ENCODE measurements at places on chromosomes 3 and 15.

DNA sequence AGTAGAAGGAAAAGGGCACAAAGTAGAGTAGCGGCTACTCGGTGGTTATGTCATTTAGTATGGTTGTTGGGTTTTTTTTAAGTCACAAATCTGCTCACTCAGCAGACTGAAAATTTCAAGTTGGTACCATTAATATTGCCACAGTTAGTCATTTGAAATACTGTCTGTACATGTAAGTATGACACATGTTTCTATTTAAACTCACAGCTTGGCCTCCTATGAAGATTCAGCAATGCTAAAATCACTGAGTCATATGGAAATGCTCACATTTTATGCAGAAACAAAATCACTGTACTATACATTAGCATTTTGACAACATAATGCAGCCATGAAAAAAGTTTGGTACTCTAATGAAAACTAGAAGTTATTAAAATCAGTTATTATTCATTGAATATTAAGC lies 571.9 kb downstream of the TAFA4 start:
- DNase-seq: no peak

DNA sequence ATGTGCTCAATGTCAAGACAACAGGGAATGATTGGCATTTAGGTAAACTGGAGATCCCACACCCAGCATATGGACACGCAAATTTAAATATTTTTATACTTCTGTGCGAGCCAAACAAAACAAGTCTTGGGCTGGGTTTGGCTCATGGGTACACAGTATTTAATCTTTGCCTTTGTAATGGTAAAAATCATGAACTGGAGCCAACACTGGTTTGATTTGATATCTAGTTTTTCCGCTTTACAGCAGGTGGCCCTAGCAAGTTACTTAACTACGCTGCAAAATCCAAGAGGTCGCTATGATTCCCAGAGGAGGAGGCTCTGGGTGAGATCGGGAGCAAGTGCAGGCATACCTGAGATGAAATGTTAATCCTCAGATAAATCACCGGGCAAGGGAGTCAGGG lies 207.9 kb upstream of the SATB1 start:
- no peak for DNase-seq

- DNase-seq: no peak
Measured at GRCh38 chr3:136050250-136050649, 84.7 kb downstream of the PPP2R3A start.

DNA sequence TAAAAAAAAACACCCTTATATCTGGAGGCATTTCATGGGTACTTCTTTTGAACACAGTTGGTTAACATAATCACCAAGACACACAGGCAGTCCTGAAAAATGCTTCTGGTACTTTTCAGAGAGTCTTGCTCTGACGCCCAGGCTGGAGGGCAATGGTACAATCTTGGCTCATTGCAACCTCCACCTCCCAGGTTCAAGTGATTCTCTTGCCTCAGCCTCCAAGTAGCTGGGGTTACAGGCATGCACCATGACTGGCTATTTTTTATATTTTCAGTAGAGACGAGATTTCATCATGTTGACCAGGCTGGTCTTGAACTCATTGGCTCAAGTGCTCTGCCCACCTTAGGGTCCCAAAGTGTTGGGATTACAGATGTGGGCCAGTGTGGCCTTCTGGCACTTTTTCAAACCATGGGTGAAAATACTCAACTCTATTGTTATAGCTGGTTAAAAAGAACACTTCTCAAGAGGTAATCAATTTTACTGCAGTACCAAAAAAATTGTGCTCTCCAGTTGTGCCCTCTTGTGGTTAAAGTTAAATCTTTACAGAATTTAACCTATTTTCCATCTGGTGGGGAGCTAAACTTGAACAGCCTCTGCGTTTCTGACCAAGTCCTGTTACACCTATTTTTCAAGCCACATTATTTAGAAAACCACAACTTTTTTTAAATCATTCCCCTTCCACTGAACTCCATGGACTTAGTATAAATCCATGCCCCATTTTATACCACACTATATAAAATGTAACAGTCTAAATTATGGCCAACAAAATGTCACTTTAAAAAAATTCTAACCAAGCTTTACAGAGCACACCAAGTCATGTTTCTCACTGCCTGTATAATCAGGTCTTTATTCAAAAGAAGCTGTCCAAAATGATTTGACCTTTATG lies 1.2 kb upstream of the SNAPC5 start:
- DNase-seq: peak; percentile 17

DNA sequence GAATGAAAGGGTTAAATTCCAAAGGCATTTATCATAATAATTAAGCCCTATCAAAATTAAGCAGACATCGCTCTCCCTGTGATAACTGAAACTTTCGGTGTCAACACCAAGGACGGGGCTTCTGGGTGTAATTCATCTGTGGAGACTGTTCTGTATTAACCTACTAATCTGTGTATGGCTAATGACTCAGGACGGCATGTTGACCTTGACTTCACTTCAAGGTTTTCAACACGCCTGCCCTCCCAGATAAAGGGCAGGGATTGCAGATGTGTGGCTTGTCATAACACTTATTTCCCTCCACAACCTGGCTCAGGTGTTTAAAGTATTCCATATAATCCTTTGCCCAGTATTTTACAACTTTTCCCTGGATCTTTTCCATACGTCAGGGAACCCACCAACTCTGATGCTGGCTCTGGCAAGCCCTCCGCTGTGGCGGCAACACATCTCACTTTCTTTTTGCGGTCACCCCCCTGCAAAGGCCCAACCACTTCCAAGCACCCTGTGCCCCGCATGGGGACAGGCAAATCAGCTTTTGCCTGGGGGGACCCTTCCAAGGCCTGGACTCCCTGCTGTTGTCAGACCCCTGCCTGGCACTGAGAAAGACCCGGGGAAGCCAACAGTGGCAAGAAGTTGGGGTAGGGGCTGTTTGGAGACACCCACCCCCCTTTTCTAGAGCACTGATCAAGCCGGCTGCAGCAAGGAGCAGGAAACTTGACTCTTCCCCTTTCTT lies 93.2 kb upstream of the MEF2A start:
- DNase-seq: no peak

DNA sequence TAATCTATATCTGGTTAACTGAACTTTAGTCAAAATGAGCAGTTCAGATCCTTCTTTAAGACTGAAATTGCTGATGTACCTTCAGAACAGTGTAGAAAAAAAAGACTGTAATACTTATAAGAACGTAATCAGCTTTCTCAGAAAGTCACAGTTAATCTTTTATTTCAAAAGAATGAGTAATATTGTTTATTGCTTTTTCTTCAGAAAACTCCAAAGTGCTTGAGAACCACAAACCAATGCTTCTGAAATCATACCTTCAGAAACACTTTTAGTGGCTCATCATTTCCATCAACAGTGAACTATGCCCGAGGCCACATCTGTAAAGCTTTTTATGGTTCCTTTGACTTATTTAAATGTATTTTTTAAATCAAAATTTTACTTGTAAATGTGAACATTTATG lies 33.3 kb upstream of the CLASP2 start:
- no peak for DNase-seq
